NCI-H2171 treated with DMSO at 0.1 percent for 48 hours (cell line): ENCODE measurements at places on chromosomes 7 and 10.

- no peak for DNase-seq
Observed at GRCh38 chr7:94039368-94040035, 35.3 kb upstream of the BET1 start.

- DNase-seq, result no peak
Observed at GRCh38 chr10:30510932-30511700, 77.1 kb downstream of the MAP3K8 start.

DNA sequence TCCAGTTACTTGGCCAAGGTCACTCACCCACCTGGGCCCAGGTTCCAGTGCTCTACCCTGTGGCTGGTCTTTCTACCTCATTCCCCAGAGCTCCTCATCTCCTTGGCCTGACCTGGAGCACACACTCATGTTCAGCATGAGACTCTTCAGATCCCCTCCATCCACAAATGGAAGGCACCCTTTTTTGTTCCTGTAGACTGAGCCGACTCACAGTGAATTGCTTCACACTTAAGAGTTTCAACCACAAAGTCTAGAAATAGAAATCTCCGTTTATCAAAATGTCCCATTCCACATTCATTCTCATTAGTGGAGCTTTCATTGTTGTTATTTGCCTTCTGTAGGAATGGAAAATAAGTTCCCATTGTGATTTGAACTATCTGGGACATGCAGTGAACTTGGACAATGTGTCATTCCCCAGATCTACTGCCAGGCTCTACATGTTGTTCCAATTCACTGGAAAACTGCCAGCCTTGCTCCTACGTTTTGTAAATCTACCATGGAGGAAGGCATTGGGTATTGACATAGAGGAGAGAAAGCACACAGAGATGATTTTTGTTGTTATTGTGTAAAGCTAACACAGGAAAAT lies 125.3 kb upstream of the CELF2 start:
- no peak for DNase-seq

- no peak for DNase-seq
Observed at GRCh38 chr10:77164616-77165311, 472.8 kb downstream of the KCNMA1 start.

- DNase-seq, result no peak
Observed at GRCh38 chr10:16231176-16231575, 205.6 kb upstream of the PTER start.

- DNase-seq, result no peak
Observed at GRCh38 chr10:73585327-73585726, 5.8 kb downstream of the USP54 start.

GRCh38 chr7:99146979-99147378 lies 3.1 kb upstream of the SMURF1 start:
- DNase-seq, result no peak

GRCh38 chr10:56632537-56632936 lies 271.5 kb upstream of the ZWINT start:
- no peak for DNase-seq

- DNase-seq, result no peak
Observed at GRCh38 chr10:24444337-24444736, 235.4 kb downstream of the KIAA1217 start.

DNA sequence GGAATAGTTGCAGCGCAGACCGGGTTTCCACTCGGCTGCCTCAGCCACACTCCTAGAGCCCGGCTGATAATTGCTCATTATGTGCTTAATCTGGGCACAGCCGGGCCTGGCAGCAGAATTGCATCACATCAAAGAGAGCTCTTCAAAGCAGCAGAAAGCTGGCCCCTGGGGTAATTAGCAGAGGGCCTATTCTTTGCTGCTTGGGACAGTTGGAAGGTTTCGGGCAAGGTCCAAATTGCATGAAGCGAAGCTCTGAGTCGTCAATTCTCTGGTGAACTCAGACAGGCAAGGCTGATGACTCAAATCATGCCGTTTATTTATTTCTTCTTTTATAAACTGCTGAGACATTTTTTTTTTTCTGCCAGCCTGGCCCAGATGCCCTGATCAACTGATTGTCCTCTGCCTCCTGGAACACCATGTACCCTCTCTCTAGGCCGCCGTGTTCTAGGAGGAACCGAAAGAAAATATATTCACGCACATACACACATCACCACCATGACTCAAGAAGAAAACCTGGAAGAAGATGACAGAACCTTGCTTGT lies 242.2 kb downstream of the RAB11FIP2 start:
- peak; percentile 80 for DNase-seq

DNA sequence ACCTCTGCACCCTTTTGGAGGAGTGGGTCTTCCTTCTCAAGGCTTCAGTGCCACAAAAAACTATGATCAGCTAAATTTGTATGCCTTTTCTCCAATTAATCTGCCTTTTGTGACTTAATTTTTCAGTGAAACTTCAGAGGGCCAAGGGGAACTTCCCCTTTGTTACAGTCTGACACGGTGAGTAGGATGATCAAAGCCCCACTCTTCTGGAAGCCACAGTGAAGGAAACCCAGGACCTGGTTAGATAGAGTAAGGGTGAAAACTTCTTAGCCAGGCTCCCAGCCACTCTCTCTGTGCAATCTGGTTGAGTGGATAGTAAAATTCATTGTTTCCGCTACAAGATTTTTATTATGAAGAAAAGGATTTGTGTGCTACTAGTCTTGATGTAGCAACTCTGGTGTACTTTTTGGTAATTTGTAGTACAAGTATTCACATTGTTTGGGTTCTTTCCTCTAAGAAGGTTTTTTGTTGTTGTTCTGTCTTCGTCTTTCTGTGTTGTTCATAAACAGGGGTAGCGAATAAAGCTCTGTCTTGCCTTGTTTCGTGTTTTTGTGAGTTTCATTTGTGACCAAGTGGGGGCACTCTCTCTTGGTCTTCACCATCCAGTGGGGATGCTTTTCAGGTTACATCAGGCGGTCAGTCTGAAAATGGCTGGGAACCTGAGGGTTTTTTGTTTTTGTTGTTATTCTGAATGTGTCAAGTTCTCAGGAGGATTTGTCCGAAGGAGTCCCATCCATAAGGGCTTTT lies 268.5 kb upstream of the NPSR1 start:
- DNase-seq, result no peak

DNA sequence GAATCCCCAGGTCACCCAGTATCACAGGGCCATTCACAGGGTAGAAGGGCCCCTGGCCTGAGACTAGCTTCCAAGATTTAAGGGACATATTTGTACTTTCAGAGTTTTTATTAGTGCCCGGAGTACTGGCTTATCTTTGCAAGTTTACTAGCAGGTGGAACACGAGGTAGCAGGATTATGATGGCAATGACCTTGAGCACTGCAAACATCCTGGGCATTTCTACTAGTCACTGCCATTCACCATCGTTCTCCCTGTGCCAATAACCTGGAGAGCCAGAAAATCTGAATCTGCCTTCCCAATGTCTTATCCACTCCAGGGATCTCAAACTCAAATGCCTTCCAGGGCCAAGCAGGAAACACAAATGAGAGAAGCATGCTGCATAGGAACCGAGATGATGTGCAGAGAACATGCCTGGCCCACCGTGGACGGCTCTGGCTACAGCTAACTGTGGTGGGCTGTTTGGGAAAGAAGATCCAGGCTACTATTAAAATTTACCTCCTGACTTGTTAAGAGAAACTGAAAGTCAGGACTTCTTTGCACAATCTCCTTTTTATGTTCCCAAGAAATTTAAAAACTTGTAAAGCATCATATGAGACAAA lies 16.7 kb downstream of the FAM53B start:
- DNase-seq, result no peak

GRCh38 chr7:101733713-101734475 lies 83.5 kb upstream of the CUX1 start:
- DNase-seq, result peak; percentile 58

- no peak for DNase-seq
Observed at GRCh38 chr10:63723741-63724140, 202.5 kb downstream of the REEP3 start.

GRCh38 chr10:78672918-78673317 lies 395.8 kb upstream of the ZMIZ1 start:
- DNase-seq, result no peak

DNA sequence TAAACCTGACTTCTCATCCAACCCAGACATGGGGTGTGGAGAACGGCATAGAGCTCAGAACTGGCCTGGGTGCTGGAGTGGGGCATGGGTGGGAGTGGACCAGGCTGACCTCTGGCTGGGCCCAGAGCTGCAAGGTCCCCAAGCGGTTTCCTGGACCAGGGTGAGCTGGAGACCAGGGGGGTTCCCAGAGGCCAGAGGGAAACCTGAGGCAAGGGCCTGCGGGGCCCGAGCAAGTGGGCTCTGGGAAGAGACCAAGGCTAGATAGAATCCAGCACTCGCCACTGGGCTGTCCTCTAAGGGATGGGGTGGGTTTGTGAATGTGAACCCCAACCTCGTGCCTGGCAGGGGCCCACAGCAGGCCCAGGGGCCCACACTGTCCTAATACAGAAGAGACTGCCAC lies 39.4 kb upstream of the RET start:
- DNase-seq, result no peak

DNA sequence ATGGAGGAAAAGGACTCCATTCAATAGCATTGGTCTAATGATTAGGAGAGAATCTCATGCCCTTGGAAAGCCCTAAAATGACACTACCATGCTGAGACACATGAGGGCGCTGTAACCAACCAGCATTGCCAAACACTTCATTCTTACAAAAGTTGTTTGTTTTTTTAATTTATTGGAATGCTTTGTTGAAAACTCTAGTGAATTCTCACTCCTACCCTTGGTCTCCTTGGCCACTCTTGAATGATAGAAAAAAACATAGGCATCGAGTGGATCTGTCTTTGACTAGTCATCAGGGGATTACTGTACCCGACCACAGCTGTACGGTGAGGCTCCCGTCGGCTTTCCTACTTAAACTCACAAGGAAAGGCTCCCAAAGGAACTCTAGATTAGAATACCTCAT lies 29.3 kb upstream of the ADD3 start:
- no peak for DNase-seq

- DNase-seq, result no peak
Observed at GRCh38 chr10:125377368-125377767, 217.0 kb upstream of the CTBP2 start.

DNA sequence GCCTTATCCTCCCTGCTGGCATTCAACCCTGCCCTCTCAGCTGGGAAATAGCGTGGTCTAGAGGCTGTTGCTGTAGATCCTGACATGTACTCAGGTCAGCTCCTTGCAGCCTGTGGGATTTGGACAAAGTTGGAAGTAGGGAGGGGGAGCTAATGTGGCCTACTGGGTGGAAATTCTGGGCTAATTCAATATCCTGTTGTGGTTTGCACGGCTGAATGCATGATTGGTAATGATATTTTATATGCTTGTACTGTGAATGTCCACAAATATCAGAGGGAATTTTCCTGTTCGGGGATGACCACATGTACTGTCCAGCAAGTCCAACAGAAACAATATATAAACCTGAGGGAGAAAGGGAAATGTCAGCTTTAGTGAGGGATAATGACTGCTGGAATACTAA lies 22.1 kb upstream of the NPVF start:
- DNase-seq, result no peak

DNA sequence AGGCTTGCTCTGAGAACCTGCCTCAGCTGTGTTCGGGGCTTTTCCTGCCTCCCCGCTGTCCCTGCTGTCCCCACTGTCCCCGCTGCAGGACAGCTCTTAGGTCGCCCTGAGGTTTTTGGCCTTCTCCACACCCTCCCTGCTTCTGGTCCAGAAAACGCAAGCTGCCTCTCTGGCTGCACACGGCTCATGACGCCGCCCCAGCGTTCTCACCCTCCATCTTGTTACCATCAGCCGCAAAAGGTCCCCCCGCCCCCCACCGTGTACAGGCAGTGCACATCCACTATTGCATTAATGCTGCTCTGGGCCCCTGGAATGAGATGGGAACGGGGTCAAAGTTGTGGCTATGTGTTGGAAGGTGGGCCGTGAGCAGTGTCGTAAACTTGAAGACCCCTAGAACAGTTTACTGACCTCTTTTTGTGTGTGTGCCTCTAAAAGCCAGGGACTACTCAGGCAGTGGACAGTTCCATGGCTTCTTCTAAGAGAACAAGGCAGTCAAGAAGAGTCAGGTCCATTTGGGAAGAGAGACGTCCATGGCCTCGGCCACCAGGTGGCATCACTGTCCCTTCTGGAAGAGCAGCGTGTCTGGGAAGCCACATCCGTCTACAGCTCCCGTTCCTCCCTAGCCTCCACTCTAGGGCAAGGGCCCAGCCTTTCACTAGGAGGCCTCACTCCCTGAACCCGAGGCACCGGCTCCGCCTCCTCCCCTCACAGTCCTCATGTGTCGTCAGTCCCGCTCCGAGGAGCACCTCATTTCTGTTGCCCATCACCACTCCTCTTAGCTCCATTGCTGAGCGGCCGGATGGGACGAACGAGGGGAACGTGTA lies 38.5 kb upstream of the MKRN1 start:
- DNase-seq, result peak; percentile 90

- DNase-seq, result no peak
Observed at GRCh38 chr7:27929127-27929526, 189.2 kb downstream of the TAX1BP1 start.

DNA sequence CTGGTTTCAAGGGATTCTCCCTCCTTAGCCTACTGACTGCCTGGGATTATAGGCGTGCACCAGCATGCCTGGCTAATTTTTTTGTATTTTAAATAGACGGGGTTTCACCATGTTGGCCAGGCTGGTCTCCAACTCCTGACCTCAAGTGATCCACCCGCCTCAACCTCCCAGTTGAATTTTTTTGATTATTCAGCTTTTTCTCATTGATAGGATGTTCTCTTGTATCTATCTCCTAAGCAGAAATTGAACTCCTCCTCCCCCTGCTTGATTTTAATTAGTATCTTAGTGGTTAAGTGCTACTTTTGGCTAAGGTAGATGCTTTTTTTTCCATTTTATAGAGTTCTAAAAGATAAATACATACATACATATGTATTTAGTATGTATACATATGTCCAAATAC lies 101.0 kb downstream of the ZNF277 start:
- DNase-seq, result no peak

DNA sequence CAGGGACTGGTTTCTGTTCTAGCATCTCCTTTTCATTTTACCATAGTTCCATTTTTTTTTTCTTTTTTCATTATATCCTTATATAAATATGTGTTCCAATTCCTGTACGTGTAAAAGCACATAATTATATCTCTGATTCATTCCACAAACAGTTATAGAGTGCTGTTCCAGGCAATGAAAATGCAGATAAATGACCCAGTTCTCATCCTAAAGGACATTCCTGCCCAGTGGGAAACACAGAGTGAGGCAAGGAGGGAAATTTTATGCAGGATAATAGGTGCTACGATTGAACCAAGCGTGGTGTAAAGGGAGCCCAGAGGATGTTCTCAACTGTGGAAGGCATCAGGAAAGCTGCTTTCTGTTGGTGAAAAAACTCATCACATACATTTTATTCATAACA lies 408.1 kb downstream of the GATA3 start:
- DNase-seq, result no peak

GRCh38 chr7:13949445-13949844 lies 40.0 kb downstream of the ETV1 start:
- DNase-seq, result no peak
